A172 (cell line): ENCODE measurements at places on chromosomes 5 and 9. TPM values are rescaled to one million over a fixed set of nuclear protein-coding genes. Genes with fewer than 3 reads are reported as not detected.

DNA sequence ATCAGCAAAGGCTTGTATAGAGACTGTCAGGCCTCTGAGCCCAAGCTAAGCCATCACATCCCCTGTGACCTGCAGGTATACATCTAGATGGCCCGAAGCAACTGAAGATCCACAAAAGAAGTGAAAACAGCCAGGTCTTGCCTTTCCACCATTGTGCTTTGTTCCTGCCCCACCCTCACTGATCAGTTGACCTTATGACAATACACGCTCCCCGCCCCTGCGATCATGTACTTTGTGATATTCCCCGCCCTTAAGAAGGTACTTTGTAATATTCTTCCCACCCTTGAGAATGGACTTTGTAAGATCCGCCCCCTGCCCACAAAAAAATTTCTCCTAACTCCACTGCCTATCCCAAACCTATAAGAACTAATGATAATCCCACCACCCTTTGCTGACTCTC, 18.6 kb upstream of the NPM1 start:
- no peak for DNase-seq

DNA sequence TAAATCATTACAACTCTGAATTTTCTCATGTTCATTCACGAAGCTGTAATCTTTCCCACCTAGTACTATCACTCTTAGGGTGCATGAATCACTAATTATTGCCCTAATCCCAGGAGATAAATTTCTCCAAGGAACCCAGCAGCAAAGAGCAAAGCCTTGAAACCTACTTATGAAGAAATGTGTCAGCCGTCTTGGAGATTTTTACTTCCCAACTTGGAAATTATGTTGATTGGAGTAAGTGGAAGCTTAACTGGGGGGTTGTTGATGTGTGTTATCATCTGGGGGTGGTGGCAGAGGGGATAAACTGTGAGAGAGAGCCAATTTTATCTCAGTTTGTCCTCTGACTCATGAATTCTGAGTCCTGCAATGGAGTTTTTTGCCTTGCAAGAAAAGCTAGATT, 440.5 kb upstream of the WWC1 start:
- peak; percentile 11 for DNase-seq

PCDHB12 gene
- 0.69 and 2.5 TPM in 2 replicates for total RNA-seq

IFNK gene
- not detected in 2 replicates for total RNA-seq

AGXT2 gene
- not detected in 2 replicates for total RNA-seq
